ENCODE measurements at places on chromosomes 7 and 10.

GRCh38 chr10:30556189-30556588 lies 73.4 kb downstream of the LYZL2 start:
- no peak for DNase-seq

DNA sequence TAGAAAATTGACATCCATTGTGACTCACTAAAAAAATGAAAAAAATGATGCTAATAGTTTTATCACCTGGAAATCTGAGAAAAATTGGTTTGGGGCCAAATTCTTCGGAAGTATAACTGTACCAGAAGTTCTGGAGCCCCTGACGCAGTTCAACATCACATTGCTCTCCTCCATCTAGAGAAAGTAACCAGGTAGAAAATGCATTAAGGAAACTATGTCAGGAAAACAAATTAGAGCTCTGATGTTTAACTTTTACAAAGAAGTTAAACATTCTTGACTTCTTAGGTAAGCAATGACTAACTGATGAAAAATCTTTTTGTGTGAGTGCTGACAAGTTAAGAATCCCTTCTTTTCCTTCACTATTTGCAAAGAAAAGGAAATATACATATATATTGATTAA lies 61.1 kb upstream of the TMEM196 start:
- DNase-seq: no peak

- DNase-seq: no peak
Measured at GRCh38 chr7:24102988-24103387, 181.0 kb upstream of the NPY start.

GRCh38 chr7:3964980-3965606 lies 664.0 kb downstream of the SDK1 start:
- no peak for DNase-seq

GRCh38 chr7:3537210-3537875 lies 236.3 kb downstream of the SDK1 start:
- DNase-seq: no peak

DNA sequence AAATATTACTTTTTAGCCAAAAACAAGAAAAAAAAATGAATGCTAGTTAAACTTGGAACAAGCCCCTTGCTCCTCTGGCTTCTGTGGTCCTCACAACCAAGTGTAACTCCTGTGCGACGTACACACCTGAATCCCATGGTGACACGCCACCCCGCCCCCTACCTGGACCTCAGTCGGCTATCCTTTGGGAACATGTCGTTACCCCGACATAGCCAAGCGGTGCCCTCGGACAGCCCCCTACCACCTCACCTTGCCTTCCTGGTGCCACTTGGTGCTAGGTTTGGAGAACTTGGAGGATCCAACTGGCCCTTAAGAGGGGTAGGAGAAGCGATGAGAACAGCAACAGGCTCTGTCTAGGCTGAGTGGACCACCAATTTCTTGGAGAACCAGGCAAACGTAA lies 12.0 kb upstream of the SMARCD3 start:
- no peak for DNase-seq

DNA sequence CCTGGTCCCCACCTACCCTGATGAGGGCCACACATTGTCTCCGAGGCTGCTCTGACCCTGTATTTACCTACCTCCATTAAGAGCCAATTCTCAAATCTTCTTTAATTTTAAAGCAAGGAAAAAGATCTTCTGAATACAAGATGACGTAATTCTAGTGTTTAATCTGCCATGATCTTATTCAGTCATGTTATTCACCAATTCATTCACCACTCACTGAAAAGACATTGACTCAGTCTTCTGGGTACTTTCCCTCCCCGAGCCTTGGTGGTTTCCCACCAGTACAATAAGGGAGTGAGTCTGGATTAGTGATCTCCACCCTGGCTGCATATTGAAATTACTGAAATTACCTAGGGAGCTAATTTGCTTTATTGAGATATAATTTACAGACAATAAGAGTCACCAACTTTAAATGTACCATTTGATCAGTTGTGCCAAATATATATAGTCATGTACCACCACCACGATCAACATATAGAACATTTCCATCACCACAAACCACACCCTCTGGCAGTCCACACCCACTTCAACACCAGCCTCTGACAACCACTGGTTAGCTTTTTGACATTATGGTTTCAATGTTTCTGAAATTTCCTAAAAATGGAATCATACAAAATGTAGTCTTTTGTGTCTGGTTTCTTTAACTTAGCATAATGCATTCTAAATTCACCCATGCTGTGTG lies 117.5 kb upstream of the UNC5B start:
- no peak for DNase-seq

GRCh38 chr10:76868098-76868977 lies 769.3 kb downstream of the KCNMA1 start:
- DNase-seq: peak; percentile 68

DNA sequence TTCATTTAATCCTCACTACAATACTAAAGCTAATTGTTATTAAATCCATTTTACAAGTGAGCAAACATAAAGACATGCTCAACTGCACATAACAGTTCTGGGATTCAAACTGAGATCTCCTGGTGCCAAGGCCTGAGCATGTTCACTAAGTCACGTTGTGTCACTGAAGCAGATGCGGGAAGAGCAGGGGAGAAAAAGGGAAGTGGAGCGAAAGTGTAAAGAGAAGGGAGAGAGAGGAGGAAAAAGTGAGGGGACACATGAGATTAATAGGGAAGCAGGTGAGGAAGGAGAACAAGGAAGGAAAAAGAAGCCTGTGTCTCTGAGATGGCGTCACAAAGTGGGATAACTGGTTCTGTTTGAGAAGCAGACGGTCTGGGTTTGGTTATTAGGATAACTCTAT lies 38.9 kb upstream of the KAT6B start:
- no peak for DNase-seq

DNA sequence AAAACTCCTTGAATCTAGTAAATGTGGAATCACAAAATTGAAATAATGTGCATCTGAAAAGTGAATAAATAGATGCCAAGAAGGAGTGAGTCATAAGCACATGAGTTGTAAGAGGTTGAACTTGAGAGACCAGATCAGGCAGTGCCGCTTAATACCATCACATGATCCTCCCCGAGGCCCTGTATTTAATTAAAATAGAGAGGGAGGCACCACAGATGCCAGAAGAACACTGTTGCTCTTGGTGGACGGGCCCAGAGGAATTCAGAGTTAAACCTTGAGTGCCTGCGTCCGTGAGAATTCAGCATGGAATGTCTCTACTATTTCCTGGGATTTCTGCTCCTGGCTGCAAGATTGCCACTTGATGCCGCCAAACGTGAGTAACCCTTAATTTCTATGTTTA lies at the start of gene GPNMB:
TSS of gene GPNMB (plus strand) at position 221 of the 400 bp plus-strand sequence. CDS start at position 304, 83 bp downstream.
- DNase-seq: peak; percentile 90

DNA sequence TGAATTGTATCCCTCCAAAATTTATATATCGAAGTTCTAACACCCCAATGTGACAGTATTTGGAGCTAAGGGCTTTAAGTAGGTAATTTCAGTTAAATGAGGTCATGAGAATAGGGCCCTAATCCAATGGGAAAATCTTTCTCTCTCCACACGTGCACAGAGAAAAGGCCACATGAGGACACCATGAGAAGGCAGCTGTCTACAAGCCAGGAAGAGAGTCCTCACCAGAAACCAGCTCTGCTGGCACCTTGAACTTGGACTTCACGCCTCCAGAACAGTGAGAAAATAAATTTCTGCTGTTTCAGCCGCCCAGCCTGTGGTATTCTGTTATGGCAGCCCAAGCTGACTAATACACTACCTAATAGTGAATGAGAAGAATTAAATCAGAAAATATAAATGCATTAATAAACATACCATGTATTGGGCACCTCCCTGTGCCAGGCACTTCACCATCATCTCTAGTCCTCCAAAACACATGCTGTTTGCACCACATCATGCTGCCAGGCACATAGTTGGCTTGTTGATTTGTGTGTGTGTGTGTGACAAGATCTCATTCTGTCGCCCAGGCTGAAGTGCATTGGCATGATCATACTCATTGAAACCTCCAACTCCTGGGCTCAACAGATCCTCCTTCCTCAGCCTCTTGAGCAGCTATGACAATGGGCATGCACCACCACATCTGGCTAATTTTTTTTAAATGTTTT lies 9.1 kb upstream of the TOMM7 start:
- no peak for DNase-seq

- DNase-seq: no peak
Measured at GRCh38 chr7:88396948-88397322, 90.2 kb upstream of the STEAP4 start.

DNA sequence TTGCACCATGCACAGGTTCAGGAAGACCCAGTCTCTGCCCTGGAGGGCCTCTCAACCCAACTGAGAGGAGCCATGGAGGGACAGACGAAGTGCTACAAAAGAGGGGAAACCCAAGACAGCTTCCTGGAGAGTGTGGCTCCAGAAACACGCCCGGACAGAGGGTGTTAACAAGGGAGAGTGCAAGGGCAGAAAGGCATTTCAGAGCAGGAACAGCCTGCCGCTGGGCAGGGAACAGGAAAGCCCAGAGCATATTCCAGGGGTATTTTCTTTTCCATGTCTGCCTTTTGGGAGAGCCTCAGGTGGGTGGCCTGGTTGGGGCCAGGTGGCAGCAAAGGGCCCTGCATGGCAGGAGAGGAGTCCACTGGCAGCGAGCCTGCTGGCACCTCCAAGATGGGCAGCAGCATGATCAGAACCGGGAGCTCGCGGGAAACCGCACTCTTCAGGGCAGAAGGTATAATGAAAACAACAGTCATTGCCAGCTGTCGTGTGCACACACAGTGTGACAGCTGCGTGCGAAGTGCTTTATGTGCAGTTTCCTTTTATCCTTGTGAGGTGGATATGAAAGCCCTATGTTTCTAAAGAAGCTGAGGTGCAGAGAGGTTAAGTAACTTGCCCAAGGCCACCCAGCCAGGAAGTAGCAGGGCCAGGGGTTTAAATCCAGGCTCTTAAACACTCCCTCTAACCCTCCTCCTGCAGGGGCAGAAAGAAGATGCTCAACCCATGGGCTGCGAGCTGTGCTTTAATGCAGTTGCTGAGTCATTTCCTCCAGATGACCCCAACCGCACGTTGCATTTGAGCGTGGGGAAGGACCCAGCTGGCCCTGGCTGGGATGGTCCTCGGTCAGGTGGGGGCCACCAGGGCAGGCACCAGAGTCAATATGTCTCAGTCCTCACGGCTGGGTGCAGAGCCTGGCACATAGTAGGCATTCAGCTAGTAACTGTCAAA lies 128.6 kb downstream of the OAT start:
- DNase-seq: no peak

GRCh38 chr7:103685646-103686045 lies 239.6 kb upstream of the SLC26A5 start:
- DNase-seq: no peak

GRCh38 chr7:108059526-108059925 lies 56.6 kb upstream of the LAMB1 start:
- DNase-seq: peak; percentile 17

- no peak for DNase-seq
Measured at GRCh38 chr10:53744176-53744575, 971.6 kb upstream of the MBL2 start.

GRCh38 chr10:110842326-110842904 lies 29.3 kb upstream of the PDCD4 start:
- DNase-seq: no peak

DNA sequence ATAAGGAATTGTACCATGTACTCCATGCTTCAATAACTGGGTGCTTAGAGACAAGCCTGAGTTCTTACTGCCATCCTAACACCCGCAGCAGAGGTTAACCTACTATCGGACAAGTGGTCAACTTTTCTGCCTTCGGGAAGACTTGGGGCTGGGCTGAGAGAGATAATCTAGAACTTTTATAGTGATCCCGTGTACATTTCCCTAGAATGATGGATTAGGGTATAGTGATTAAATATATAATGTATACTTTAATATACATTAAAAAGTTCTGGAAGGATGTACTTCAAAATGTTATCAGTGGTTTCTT lies 12.2 kb upstream of the HNRNPF start:
- no peak for DNase-seq

GRCh38 chr7:156577645-156578577 lies 62.7 kb upstream of the RNF32 start:
- no peak for DNase-seq

- DNase-seq: no peak
Measured at GRCh38 chr10:48708144-48708543, 23.5 kb downstream of the WDFY4 start.

DNA sequence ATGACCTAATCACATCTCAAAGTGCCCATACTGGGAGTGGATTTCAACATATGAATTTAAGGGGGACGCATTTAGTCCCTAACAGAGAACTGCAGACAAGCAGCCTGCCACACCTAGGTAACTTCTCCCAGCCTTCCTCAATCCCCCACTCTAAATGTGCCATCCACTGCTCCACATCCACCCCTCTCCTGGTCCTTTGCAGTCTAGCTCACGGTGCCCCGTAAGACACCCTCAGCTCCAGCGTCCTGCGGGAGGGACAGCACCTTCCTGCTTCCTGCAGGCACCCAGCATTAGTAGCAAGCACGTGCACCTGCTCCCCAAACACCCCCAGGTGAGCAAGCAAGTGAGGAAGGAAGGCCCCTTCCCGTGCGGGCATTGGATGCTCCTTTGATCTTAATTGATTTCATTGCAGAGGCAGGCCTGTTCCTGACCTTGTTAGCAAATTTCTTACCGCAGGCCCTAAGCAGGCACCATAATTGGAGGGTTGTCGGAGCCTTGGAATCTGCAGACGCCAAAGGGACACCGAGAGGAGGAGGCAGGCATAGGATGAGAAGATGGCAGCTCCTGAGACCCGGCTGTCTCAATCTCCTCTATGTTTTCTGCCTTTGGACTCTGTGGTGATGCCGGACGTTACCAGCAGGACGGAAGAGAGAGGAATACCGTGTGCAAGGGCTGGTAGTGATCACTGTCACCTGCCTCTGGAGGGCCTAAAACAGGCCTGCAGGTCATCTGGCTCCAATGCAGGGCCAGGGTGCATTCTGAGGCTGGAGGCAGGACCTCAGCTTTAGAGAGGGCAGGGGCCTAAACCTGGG lies 75.8 kb upstream of the CHST15 start:
- DNase-seq: no peak

DNA sequence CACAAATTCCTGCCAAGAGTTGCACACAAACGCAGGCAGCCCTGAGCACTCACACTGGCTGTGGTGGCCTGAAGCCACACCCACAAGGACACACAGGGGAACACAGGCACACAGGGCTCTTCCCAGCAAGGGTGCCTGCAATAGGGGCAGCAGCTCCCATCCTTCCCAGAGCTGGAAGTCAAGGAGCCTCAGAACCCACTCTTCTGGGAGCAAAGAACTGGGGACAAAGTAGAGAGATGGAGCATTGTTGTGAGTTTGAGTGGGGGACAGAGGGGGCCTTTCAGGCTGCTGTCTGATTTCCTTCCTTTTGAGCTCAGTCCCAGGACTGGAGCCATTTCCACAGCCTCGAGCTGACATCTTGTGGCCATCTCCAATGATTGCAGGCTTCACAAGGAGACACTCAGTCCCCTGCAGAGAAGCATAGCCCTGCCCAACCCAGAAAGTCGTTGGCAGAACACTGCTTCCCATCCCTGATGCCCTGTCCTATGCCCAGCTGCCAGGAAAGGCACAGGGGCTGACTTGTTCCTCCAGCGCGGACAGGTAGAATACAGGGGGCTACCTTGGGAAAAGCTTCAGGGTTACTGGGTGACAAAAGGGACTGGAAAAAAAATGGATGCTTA lies 34.4 kb upstream of the SLF2 start:
- peak; percentile 89 for DNase-seq

Measured in GM03348 (cell line).